Cortex of kidney (tissue), 1 donor: ENCODE measurements at places on chromosomes 5 and 9.

DNA sequence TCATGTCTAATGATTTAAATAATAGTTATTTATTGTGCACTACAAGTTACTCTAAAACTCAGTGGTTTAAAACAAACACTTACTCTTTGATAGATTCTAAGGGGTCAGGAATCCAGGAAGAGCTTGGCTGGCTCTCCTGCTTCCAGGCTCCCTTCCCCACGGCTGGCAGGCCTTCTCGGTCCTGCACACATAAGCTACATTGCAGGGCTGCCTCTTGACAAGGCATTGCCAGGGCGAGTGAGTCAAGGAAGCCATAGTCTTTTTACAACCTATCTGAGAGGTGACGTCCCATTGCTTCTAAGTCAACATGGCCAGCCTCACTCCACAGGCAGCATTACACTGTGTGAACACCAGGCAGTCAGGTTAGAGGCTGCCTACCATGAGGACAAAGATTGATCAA, 119.8 kb downstream of the AUH start:
- DNase-seq, result no peak

DNA sequence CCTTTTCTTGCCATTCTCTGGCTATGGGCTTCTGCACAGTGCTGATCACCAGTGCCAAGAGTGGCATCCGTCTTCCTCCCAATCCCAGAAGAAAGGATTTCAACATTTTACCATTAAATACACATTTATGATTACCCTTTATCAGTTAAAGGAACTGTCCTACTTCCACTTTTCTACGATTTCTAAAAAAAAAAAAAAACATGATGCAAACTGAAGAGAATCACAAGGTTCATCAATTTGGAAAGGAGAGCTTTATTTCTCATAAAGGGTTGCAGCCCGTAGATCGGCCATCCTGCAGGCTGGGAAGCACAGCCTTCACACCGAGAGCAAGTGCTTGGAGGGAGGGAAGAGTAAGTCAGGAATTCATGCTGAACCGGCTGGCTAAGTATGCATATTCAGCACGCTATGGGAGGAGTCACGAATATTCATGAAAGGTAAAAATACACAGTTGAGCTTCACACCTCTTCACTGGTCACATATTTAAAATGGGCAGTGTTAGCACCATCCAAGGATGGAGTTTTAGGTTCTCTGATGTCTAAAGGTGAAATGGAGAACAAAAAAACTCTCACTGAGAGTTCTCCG, 52.5 kb upstream of the SEMA4D start:
- DNase-seq, result no peak

DNA sequence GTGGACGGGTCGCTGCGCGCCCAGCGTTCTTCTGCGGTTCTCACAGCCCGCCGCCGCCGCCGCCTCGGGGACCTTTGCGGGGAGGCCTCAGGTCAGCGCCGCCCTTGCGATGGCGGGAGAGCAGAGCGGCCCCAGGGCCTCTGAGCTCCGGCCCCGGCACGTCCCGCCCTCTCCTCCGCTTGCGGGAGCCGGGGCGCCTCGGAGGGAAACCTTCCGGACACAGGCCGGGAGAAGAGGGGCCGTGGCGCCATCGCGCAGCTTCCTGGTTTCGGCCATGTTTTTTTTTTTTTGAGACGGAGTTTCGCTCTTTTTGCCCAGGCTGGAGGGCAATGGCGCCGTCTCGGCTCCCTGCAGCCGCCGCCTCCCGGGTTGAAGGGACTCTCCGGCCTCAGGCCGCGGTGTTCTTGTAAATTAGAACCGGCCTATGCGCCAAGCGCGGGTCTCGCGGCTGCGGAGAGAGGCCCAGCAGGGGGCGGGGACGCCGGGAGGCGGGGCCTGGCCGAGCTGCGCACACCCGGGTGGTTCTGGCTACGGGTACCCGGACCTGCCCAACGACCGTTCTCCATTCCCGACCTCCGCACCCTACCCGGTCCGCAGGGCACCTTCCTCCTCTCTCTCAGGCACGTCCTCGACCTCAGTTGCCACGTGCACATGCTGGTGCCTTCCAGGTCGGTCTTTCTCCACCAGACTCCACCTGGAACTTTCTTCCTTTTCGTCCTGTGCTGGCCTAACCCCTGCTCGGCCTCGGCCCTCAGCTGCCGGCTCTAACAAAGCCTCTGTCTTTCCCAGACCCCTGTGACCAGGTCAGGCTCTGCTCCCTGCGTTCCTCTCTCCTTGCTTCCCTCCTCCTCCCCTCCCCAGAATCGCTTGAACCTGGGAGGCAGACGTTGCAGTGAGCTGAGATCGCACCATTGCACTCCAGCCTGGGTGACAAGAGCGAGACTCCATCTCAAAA, 28.8 kb upstream of the MGAT1 start:
- peak; percentile 42 for DNase-seq

DNA sequence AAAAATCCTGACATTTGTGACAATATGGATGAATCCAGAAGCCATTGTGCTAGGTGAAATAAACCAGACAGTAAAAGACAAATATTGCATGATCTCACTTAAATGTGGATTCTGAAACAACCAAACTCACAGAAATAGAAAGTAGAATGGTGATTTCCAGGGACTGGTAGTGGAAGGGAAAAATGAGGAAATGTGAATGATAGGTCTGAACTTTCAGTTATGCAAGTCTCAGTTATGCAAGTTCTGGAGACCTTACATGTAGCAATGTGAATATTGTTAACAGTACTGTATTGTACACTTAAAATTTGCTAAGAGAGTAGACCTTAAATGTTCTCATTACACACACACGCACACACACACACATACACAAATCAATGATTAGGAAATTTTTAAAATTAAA, 84.9 kb downstream of the SLCO4C1 start:
- no peak for DNase-seq

- DNase-seq, result no peak
Observed at GRCh38 chr9:125663127-125663526, 43.9 kb downstream of the MAPKAP1 start.
